ENCODE measurements at places on chromosomes 5 and 9.

DNA sequence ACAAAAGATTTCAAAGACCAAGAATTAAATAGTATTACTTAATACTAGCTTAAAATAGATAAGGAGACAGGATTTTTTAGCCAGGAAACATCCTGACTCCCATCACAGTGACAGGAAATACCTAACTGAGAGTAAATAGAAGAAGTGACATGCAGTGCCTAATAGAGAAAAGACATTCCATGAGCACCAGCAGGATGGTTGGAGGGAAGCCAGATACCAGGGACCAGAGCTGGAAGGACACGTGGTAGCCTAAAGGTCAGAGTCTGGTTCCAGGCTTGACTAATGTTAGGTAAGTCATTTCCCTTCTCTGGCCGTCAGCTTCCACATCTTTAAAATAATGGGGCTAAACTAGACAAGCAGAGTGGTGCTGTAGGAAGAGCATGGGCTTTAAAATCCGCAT, 41.6 kb downstream of the CDK5RAP2 start:
- DNase-seq: no peak

- DNase-seq: no peak
Measured at GRCh38 chr5:143032581-143032836, 262.3 kb downstream of the ARHGAP26 start.

- no peak for DNase-seq
Measured at GRCh38 chr9:86639899-86640379, 285.7 kb upstream of the TUT7 start.

GRCh38 chr5:155546075-155546474, 532.5 kb downstream of the KIF4B start:
- no peak for DNase-seq

- peak; percentile 85 for DNase-seq
Measured at GRCh38 chr9:129336601-129337331, 158.7 kb upstream of the IER5L start.

DNA sequence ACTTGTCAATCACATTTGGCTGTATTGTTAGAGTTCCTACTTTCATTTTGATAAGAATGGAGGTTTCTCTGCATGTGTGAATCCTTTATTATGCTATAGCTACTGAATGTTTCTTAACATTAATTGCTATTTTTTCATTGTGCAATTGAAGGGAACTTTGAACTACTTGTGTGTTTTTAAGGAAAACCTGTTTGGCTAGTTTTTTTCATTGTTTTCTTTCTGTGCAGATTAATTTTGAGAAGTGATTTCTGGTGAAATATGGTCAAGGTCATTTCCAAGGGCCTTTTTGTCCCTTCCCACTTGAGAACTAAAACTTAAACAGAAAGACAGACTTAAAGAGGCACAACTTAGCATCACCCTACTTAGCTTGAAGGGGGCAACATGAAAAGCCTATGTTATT, 1309.2 kb upstream of the WWC1 start:
- DNase-seq: no peak
